ENCODE measurements at places on chromosomes 3 and 15.

GRCh38 chr15:70196372-70197316 is 98.9 kb upstream of the TLE3 start:
- peak; percentile 35 for DNase-seq

DNA sequence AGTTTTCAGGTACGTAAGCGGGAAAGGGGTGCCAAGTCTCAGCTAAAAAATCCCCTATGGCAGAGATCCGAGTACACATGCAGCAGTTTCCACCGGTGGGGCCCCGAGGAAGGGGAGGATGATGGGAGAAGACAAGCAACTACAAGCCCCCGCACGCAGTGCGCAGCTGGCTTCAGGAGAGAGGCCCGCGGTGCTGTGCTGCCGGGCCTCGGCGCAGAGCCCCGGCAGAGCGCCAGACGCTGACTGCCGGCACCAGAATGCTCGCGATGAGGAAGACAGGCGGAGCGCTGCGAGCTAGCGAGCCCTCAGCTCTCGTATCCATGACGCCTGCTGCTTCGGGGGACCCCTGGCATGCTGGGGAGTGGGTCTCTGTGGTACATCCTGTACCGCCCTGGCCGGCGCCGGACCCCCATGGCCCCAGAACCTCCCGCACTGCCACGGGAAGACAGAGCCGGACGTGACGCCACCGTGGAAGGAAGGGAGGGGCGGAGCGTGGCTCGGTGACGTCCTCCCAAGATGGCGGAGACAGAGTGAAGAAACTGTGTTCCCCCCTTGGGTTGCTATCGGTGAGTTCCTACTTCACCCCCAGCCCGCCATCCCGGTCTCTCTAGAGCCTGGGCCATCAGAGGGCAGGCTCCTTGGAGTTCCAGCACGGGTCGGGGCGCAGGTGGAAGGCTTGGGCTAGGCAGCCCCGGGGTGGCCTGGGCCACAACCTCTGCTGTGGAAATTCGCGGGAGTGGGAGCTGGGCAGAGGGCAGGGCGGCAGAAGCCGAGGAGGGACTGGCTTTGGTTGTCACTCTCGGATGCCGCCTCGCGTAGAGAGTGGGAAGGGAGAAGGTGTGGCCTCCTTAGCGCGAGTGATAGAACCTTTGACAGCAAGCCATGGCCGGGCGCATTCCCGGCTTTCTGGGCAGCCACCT is at the start of gene MYNN:
TSS of gene MYNN (plus strand) at position 500 of the 920 bp plus-strand sequence. CDS start 900 bp downstream, outside the sequence.
- peak; percentile 96 for DNase-seq

DNA sequence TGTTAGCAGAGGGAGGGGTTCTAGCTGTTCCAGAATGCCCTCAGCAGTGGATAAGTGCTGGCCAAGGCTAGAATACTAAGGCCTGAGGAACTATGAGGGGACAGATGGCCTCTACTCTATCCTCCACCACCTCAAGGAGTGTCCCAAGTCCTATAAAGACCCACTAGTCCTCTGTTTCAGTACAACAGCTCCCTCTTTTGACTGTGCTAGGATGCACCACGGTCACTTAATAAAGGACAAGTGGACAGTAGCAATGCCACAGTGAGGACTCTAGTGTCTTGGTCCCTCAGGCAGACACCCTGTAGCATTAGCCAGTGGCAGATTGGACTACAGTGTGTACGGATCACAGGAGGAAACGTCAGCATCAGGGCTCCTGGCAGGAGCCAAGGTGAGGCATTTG is 171.8 kb upstream of the PROK2 start:
- DNase-seq, result no peak

- no peak for DNase-seq
Measured at GRCh38 chr3:99939876-99940275, 122.2 kb downstream of the CMSS1 start.

- DNase-seq, result no peak
Measured at GRCh38 chr3:30289324-30289723, 317.1 kb upstream of the TGFBR2 start.

DNA sequence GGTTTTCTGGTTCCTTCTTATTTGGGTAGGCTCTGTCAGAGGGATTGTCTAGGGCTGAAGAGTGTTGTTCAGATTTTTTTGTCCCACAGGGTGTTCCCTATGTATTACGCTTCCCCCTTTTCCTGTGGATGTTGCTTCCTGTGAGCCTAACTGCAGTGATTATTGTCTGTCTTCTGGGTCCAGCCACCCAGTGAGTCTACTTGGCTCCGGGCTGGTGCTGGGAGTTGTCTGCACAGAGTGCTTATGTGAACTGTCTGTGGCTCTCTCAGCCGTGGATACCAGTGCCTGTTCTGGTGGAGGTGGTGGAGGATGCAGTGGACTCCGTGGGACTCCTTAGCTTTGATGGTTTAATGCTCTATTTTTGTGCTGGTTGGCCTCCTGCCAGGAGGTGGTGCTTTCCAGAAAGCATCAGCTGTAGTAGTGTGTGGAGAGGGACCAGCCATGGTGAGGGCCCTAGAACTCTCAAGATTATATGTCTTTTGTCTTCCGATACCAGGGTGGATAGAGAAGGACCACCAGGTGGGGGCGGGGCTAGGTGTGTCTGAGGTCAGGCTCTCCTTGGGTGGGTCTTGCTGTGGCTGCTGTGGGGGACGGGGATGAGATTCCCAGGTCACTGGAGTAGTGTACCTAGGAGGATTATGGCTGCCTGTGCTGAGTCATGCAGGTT is 53.8 kb downstream of the CCDC66 start:
- DNase-seq, result no peak

DNA sequence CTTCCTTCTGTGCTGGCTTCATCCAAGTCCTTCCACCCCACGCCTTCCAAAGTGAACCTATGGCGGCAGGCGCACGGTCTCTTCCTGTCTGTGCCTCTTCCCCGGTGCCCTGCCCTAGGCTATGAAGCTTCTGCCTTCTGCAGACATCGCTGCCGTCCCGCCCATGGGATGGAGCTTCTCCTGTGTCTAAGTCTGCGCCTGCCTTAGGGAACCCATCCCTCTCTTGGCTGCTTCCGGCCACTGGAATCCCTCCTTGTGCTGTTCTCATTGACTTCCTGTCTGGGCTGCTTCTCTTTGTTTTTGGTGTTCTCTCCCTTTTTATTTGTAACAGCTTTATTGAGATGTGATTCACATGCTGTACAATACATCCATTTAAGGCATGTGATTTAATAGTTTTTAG is 17.2 kb downstream of the CHCHD6 start:
- no peak for DNase-seq

DNA sequence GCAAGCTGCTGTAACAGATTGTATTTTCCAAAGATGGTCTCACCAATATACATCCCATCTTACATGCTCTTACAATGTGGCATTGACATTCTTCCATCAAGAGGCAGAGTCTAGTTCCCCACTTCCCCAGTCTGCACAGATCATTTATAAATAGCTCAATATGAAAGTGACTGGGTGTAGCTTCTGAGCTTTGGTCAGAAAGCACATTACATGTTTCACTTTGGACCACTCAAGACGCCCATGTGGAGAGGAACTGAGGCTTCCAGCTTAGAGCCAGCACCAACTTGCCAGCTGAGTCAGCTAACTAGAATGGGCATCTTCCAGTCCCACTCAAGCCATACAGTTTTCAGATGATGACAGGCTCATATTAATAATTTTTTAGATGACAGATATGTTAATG is 45.5 kb downstream of the GREM1 start:
- no peak for DNase-seq

DNA sequence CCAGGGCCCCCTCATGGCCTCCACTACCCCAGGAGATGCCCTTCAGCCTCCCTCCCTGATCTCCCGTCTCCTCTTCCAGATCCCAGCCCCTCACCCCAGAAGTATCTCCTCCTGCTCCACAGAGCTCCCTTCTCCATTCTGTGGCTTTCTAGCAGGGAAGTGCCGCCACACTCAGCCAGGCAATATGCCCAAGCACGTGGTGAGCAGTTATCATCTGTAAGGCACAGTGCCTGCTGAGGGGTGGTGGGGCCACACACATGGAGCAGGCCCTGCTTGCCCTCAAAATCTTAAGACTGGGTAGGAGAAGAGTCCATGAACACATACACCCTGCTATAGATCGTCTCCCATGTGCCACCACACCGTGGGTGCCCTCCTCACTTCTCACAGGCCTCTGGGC is 2.4 kb upstream of the PHGR1 start:
- DNase-seq, result no peak

DNA sequence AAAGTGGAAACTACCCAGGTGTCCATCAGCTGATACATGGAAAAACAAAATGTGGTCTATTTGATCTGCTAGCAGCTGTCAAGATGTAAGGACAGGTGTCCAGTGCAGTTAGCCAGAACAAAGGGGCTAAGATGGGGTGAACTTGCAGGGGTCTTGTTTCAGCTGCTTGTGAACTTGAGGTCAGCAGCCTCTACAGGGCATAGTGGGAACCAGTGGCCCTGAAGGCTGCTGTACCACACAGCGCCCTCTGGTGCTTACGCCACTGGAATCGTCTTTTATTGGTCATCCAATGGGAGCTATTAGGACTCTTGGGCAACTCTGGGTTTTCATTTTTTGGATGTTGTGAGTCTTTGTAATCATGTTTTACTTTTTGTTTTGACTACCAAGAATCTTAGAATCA is 62.2 kb upstream of the CTSH start:
- DNase-seq, result peak; percentile 41

- DNase-seq, result no peak
Measured at GRCh38 chr15:90716317-90716975, 700 bp upstream of the BLM start.

DNA sequence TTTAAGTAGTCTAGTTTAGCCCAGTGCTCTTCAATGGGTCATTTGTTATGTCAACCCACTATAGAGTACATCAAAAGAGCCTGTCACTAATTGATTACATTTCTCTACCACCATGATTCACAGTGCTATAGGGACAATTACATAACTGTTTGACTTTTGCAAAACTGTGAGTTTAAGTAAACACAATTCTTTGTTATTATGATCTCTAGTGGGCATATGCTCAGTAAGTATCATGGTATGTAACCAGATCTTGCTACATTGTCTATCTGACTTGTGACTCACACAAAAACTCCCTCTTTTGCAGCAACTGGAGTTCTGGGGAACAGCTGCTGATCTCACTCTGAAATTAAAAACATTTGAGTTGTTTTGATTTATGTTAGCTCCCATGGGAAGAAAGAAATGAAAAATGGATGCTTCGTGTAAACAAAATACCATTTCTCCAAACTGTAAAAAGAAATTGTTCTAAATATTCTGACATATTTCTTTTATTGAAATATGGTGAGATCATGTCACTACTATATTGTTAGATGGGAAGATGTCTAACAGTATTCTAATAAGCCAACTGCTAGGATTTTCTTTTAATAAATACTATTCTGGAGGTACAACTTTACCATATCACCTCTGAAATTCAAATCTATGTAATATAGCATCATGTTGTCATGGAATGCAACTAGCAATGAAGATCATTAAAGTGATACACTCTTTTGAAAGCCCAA is 470.4 kb downstream of the ROBO1 start:
- no peak for DNase-seq

- no peak for DNase-seq
Measured at GRCh38 chr3:57389271-57389670, 96.8 kb upstream of the ASB14 start.

DNA sequence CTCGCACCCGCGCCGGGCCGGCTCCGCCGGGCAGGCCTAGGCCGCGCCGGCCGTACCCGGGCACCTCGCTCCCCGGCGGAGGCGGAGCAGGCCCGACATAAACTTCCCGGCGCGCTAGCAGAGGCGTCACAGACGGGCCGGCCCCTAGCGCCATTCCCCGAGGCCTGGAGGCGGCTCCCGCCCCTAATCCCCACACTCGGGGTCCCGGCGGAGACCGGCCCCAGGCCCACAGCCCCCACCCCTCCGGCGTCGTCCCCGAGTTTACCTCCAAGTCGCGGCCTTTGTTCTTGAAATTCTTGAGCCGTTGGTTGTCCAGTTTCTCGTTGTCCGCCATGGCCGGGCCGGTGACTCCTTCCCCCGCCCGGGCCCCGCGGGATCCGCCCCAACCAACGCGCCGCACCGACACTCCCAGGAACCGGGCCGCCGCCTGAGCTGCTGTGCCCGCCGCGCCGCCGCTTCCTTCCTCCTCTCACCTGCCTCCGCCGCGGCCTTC is 376 bp downstream of the KPNA4 start:
- peak; percentile 71 for DNase-seq

- DNase-seq, result no peak
Measured at GRCh38 chr3:63661242-63661641, 8.8 kb downstream of the SNTN start.

GRCh38 chr15:39856357-39856756 is 63.7 kb downstream of the GPR176 start:
- DNase-seq, result no peak

- no peak for DNase-seq
Measured at GRCh38 chr3:181999314-181999713, 287.6 kb downstream of the SOX2 start.

- no peak for DNase-seq
Measured at GRCh38 chr15:40843885-40844695, at the start of gene SPINT1. Gene SPINT1, plus strand, starts transcription at chr15:40844048. Its CDS starts 507 bp downstream, at chr15:40844555.

DNA sequence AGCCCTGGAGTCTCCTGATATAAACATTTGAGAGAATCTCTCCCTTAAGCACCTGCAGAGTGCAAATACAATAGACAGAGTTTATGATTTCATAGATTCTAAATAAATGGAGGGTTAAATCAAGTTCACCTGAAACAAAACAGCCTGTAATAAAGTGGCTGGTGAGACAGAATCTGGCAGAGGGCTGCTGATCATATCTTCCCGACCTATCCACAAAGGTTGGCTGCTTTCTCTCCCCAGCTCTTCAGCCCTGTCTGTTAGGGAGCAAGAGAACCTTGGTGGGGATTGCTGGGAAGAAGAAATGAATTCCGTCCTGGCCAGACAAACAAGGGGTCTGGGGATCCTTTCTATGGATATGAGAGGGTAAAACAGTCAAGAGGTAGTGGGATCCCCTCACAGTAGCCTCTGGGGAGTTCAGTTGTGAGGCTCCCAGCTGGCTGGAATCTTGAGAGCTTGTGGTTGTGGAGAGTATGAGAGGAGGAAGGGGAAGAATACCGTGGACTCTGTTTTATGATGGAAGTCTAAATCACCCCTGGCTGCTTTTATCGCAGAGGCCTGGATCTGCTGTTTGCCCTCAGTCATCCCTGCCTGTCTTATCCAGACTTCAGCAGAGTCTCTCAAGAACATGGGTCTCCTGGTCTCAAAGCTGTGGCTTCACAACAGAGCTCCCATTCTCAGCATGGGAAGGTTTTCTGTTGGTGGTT is 451.3 kb downstream of the NTRK3 start:
- no peak for DNase-seq

DNA sequence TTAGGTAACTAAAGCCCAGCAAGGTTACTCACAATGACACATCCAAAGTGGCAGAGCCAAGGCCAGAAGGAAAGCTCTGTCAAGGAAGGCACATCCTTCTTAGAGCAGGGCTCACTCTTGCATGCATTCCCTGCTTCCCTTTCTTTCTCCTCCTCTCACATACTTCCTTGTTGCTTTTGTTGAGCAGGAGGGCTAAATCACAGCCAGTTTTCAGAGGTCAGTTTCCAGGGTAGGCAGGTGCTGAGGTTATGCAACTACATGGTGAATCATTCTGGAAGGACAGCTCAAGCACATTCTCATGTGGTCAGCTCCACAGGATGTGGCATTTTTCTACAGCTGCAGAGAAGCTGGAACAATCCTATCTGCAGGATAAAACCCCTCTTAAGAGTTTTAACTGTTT is 275.6 kb downstream of the ZNF621 start:
- DNase-seq, result peak; percentile 67

- no peak for DNase-seq
Measured at GRCh38 chr3:186929186-186929585, 1.1 kb upstream of the ST6GAL1 start.

GRCh38 chr3:10725067-10725466 is 91.0 kb upstream of the SLC6A11 start:
- no peak for DNase-seq

Data from adrenal gland (tissue), 19 donors.